Skin of body (tissue), 3 donors: ENCODE measurements at places on chromosomes 6 and 20.
A peak's percentile ranks its signal among the peaks of the same experiment; 100 is the strongest.

GRCh38 chr6:134447423-134447822, 129.5 kb upstream of the SGK1 start:
- peak; percentile 10 for DNase-seq

DNA sequence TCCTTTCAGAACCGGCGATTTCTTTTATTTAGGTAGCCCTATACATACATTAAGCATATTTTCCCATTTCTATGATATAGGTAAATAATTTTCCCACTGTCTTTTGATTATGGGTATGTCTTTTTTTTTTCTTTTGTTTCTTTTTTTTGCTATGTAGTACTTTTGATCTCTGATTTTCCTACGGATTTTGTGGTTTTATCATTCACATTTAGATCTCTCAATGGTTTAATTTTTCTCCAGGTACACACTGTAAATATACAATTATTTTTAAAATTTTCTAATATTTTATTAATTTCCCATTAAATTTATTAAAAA, 436 bp upstream of the ZNF337 start:
- DNase-seq = no peak

DNA sequence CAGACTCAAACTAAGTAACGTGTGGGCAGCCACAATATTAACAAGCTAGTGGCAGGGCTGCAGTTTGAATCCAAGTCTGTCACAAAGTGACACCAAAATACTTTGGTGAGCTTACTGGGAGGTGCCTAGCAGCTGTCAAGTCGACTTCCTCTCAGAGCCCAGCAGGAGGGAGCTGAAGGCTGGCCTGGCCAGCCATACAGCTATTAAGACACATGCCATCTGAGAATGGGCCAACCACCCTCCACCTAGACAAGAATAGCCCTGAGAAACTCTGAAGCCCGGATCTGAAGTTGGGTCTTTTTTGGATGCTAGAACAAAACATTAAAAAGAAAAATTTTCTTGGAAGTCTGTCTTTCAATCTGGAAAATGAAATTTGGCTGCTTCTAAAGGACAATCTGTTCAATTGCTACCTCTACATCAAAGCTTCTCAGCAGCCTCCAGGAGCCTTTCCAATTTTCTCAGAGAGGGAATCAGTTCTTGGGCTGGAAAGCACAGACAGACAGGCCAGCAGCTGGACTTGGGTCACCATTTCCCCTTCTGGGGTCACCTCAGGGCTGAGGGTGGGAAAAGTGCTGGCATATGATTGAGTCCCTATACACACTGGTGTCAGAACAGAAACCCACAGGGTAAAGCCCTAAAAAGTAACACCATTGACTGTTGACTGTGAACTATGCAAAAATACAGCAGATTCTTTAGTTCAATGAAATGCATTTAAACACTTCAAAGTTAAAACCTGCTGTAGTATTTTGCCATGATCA, 42.9 kb downstream of the UQCC1 start:
- no peak for DNase-seq

DNA sequence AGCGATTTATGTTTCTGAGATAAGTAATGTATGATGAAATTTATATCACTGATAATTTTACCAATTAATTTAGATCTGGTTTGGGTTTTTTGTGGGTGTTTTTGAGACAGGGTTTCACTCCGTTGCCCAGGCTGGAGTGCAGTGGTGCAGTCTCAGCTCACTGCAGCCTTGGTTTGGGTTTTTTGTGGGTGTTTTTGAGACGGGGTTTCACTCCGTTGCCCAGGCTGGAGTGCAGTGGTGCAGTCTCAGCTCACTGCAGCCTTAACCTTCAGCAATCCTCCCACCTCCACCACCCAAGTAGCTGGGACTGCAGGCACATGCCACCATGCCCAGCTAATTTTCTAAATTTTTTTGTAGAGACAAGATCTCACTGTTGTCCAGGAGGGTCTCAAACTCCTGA, 13.0 kb downstream of the MRS2 start:
- DNase-seq = no peak

GRCh38 chr20:62519826-62520225, 44.0 kb upstream of the GATA5 start:
- no peak for DNase-seq

- no peak for DNase-seq
These were observed 591.5 kb downstream of the RFPL4B start for GRCh38 chr6:112938650-112939049.

DNA sequence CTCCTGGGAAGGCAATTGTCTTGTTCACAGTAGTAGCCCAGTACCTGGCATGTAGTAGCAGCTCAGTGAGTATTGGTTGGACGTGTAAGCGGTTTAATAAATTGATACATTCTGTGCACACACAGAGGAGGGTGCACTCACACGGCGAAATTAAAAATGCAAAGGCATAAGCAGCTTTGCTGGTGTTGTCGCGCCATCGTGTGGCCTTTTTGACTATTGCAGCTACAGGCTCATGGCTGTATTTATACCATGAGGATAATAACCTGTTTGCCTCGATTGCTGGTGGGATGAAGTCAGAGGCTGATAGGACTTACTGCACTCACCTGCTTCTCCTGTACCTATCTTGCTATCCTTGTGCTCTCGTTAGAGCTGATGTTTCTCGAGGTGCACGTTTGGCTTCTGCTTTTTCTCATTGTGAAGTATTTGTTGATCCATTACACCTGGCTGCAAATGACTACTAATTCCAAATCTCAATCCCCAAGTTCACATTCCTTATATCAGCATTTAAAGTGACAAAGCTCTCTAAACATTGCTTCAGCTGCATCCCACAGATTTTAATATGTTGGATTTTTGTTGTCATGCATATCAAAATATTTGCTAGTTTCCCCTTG, 61.5 kb downstream of the TBXT start:
- DNase-seq = peak; percentile 57

- DNase-seq = no peak
These were observed 2.5 kb downstream of the TTPAL start for GRCh38 chr20:44478206-44478605.

DNA sequence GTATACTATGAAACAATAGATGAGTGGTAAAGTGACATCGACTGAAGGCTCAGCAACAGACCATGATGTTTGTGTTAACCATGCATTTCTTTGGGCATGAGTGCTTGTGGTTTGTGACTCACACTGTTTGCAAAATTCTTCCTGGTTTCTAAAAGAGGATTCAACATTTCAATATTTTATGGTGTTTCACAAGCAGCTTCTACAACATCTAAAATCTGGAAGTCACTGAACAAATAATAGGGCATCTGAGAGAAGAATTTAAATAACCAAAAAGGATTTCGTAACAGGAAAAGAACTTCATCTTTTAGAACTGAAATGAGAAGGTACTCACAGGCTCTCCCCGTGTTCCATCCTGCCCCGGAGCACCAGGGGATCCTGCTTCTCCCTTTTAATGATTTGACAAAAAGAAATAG, 146.2 kb downstream of the COL21A1 start:
- peak; percentile 42 for DNase-seq

GRCh38 chr6:130134582-130134981, 88.2 kb downstream of the SAMD3 start:
- no peak for DNase-seq
